EH (cell line): ENCODE measurements at places on chromosomes 2 and 18.

DNA sequence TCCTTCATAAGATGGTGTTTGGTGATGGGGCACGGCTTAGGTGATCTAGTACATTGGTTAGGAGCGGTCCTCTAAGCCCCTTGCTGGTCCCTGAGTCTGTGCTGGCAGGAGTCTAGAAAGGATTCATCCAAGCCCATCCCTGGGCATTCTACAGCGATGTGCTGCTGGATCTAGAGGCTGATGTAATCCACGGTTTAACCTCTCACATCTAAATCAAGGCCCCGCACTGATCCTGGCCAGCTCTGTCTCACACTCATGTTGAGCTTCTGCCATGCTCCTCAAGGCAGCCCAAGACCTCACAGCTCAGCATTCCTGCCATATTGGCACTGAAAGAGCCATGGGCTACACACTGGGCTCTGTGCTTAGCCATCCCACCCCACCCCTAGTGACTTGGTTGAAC lies 664.8 kb downstream of the STK39 start:
- no peak for DNase-seq

DNA sequence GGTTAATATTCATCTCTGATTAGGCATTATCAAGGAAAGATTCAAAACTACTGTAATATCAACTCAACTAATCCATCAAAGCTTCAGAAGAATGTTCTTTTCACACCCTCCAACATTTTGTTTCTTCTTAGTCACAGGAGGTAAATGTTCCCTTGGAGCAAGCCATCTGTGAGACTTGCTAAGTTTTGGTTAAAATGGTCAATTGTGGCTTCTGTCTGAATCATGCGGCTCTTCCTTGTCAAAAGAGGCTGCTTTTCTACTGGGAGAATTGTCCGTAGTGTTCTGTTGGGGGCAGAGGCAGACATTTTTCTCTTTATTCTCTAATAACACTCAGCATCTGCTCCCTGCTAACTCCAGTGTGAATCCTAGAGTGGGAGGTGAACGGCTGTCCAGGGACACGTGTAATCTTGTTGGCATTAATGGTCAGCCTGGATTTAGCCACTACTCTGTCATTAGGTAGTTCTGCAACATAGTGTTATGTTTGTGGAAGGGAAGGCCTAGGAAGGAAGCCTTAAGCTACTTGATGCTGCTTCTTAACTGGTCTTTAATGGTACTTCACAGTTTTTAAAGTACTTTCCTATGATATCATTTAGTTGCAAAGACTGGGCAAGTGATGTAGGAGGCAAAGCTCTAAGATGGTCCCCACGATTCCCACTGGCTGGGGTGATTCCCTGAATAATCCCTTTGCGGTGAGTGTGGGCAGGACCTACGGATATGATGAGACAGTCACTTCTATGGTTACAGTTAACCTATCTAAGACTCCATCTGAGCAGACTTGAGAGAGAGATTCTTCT lies 22.6 kb upstream of the FAP start:
- DNase-seq = no peak

GRCh38 chr18:4636967-4637366 lies 181.9 kb upstream of the DLGAP1 start:
- DNase-seq = no peak

- DNase-seq = no peak
Measured at GRCh38 chr2:42724886-42725285, 39.0 kb downstream of the OXER1 start.
